SJSA1 (cell line): ENCODE measurements at places on chromosomes 2 and 18.

DNA sequence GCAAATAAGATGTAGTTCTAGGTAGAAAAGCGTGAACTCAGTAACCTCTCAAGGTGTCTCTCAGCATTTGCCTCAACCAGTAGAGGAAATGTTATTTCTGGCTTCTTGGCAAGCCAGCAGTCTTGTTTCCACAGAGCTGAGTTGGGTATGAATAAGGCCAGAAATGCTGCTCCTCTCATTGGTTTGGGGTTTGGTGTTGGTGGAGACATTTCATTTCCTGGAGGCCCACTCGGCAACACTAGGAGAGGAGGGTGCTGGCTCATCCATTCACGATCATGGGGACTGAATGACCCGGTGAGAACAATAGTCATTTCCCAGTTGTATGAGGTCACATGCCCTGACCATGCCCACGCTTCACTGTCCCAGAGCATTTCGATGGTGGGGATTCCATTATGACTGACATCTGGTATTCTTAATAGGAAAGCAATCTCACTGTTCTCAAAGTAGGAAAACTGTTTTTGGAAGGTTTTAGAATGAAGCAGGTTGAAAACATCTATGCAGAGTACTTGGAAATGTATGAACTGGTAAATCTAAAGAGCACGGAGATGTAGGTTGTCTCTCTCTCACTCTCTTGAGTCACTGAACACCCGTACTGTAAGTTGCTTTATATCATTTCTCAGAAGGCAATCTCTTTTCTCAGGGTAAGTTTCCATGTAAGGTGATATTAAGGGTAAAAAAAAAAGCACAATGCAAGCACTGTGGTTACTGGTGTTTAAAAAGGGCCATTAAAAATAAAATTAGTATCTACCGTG, 37.1 kb upstream of the CTLA4 start:
- DNase-seq: peak; percentile 16

- DNase-seq: no peak
Measured at GRCh38 chr2:54635554-54636152, 87.8 kb upstream of the EML6 start.

- no peak for DNase-seq
Measured at GRCh38 chr2:42042631-42043355, 5.0 kb upstream of the PKDCC start.

GRCh38 chr2:170582313-170582712, 132.8 kb upstream of the SP5 start:
- no peak for DNase-seq

DNA sequence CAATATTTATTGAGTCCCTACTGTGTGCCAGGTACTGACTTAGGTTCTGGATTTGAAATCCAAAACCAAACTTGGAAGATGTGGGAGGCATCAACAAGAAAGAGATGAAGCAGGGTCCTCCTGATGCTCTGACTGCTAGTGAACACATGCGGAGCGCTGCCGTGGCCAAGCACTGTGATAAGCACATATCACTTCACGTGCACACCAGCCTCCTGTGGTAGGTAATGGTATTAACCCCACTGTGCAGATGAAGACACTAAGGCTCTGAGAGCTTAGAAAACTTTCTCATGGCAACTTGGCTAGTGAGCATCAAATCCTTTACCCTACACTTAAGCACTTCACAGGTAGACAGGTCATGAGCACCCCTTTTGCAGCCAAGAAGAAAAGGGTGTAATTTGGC, 216.1 kb downstream of the HAUS1 start:
- no peak for DNase-seq

GRCh38 chr2:203175371-203175770, 63.4 kb upstream of the CYP20A1 start:
- no peak for DNase-seq

- DNase-seq: no peak
Measured at GRCh38 chr2:145066151-145066661, 546.3 kb upstream of the ZEB2 start.

DNA sequence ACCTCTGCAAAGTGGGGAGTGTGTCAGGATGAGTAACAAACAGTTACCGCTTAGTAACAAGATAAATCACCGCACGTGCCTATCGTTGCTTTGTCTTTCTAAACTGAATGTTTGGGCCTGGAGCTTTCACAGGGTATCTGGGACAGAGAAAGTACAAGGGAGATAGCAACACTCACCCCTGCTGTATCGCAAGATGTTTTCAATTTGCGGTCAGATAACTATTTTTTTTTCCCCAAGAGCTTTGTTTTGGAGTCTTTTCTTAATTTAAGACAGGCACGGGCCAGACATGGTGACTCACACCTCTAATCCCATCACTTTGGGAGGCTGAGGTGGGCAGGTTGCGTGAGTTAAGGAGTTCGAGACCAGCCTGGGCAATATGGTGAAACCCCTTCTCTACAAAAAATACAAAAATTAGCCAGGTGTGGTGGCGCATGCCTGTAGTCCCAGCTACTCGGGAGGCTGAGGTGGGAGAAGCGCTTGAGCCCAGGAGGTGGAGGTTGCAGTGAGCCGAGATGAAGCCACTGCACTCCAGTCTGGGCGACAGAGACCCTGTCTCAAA, 146.6 kb downstream of the GBX2 start:
- no peak for DNase-seq

- no peak for DNase-seq
Measured at GRCh38 chr2:9222239-9222892, 15.8 kb downstream of the ASAP2 start.

- no peak for DNase-seq
Measured at GRCh38 chr2:219553168-219553417, 9.3 kb downstream of the TMEM198 start.
